ENCODE measurements at places on chromosomes 12 and 14.

GRCh38 chr14:95507174-95507573 is 9.3 kb downstream of the SYNE3 start:
- DNase-seq = no peak

GRCh38 chr12:118068445-118068844 is 7.5 kb upstream of the WSB2 start:
- DNase-seq = no peak

DNA sequence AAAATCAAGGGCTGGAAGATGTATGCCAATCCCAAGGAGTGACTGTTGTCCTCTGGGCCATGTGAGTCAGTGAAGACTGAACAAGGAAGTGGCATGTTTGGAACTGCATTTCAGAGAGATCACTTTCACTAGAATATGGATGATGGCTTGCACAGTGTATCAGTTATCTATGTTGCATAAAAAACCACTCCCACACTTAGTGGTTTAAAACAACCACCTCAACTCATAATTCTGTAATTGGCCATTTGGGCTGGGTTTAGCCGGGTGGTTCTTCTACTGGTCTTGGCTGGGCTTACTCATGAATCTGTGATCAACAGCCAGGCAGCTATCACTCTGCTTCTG is 15.4 kb downstream of the BDKRB1 start:
- DNase-seq = no peak

GRCh38 chr12:8559676-8560075 is 19.0 kb upstream of the CLEC4E start:
- DNase-seq = no peak

- DNase-seq = no peak
Observed at GRCh38 chr12:92074889-92075288, 70.8 kb downstream of the BTG1 start.

DNA sequence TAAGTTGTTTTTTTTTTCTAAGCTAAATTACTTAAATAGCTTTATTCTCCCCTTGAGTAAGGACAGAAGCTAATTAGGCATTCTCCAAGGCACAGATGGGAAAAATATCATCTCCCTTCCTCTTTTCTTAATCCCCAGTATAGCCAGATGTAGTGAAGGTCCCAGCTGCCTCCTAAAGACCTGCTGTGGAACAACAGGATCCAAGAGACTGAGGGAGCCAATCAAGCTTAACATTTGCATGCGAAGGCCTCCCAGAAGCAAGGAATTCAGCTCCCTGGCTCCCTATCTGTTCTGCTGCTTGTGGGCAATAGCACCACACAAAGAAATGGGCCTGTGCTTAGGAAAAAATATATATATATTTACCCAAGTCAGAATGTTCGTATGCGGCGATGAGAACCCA is 255.2 kb downstream of the SYT1 start:
- DNase-seq = no peak

DNA sequence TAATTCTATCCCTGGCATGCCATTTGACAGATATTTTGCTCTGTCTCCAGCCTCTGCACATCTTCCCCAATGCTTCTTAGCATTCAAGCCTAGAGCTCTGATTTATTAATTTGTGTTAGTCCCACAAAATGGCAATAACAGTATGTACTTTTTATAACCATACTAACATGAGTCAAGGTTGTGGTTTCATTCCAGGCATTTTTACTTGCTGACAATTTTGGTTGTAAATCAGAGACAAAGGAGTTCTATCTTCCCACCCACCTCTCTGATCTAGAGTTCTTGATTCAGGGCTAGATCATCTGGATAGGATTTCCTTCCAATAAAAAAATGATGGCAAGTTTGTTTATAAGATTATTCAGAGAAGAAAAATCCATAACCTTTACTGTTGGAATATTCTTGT is 18.5 kb upstream of the CISTR start:
- no peak for DNase-seq

GRCh38 chr14:105711841-105712460 is 185.6 kb downstream of the TMEM121 start:
- no peak for DNase-seq

DNA sequence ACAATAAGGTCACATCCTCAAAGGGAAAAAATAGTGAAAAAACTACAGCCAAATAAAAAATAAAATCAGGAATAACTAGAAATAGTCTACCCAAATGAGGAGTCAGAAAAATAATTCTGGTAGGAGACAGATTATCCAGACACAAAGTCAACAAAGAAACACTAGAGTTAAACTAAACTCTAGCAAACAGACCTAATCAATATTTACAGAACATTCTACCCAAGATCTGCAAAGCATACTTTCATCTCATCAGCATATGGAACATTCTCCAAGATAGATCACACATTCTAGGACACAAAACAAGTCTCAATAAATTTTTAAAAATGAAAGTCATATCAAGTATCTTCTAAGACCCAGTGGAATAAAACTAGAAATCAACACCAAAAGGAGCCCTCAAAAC is 20.4 kb upstream of the TSPAN8 start:
- DNase-seq = no peak

- DNase-seq = peak; percentile 43
Observed at GRCh38 chr14:99946652-99947489, 118.4 kb upstream of the EVL start.

GRCh38 chr14:70192915-70193314 is 4.2 kb upstream of the SLC8A3 start:
- DNase-seq = no peak

GRCh38 chr12:68984796-68985573 is 52.0 kb upstream of the CPM start:
- no peak for DNase-seq

- DNase-seq = no peak
Observed at GRCh38 chr14:104316121-104316722, 177.8 kb downstream of the KIF26A start.

DNA sequence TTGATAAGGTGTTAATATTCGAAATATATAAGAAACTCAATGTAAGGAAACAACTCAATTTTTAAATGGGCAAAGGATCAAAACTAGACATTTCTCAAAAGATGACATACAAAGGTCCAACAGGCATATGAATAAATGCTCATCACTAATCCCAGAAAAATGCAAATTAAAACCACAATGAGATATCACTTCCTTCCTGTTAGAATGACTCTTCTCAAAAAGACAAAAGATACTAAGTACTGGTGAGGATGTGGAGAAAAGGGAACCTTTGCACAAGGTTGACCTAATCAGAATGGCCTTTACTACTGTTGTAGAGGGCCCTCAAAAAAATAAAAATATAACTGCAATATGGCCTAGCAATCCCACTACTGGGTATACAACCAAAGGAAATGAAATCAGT is 383.4 kb downstream of the KCNH5 start:
- DNase-seq = no peak

GRCh38 chr12:73947326-73948026 is 590.2 kb upstream of the ATXN7L3B start:
- no peak for DNase-seq

DNA sequence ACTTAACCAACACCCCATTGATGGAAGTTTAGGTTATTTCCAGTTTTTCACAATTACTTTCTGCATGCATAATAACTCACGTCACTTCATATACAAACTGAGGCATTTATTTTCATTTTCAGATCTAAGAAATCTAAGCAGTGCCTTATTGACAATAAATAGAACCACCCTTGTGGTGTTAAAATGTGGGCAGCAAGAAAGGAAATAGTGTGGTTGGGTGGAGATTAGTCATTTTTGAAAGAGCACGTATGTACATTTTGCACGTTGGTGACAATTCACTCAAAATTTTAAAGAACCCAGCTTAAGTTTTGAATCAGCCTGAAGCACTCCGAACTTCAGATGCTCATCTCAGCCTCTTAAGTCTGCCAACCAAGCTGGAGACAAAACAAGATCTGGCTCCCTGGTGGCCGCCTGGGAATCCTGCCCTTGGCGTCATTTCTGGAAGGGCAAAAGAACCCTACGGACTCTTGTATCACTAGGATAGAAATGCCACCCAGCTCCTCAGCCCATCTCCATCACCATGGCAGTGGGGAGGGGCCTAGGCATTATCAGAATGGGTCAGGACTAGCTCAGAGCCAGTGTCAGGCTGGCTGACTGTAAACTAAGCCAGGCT is 89.5 kb upstream of the BCL2L14 start:
- peak; percentile 86 for DNase-seq

GRCh38 chr14:96903444-96904023 is 106.4 kb downstream of the VRK1 start:
- no peak for DNase-seq

DNA sequence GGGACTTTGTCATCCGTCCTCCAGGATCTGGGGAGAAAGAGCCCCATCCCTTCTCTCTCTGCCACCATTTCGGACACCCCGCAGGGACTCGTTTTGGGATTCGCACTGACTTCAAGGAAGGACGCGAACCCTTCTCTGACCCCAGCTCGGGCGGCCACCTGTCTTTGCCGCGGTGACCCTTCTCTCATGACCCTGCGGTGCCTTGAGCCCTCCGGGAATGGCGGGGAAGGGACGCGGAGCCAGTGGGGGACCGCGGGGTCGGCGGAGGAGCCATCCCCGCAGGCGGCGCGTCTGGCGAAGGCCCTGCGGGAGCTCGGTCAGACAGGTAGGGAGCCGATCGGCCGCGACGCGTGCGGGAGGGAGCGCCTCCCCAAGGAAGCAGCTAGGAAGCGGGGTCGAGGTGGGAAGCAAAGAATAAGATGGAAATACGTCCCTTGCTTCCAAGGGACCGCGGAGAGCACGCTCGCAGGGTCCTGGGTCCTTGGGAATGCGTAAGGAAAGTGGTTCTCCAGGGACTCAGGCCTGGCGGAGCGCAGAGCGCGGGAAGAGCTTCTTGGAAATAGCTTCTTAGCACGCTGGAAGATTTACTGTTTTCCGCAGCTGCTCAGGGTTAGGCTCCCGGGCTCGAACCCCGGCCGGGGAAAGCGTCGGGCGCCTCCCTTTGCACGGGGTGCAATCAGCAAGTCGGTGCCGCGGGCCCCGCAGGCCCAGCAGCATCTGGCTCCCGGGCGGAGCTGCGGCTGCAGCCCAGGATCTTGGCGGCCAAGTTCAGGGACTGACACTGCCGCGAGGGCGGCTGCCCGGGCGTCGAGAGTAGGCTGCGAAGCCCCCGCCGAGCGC is 457 bp downstream of the SOCS2 start:
- no peak for DNase-seq

DNA sequence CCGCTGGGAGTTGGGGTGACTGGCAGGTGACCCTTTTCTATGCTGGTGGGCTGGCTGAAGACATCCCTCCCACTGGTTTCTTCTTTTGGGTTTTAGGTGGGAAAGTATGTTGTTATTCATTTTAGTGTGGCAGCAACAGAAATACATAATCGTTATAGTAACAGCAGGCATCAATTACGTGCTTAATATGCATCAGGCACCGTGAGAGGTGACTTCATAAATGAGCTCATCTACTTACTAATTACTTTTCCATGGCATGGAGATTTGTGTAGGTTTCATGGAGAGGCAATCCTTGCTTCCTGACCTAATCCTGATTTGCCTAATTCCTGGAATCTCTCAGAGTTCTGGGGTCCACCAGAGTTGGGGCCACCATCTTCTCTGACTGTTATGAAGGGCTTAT is 13.4 kb upstream of the CELA1 start:
- DNase-seq = no peak

- DNase-seq = no peak
Observed at GRCh38 chr12:45687081-45688015, 42.2 kb upstream of the ARID2 start.

DNA sequence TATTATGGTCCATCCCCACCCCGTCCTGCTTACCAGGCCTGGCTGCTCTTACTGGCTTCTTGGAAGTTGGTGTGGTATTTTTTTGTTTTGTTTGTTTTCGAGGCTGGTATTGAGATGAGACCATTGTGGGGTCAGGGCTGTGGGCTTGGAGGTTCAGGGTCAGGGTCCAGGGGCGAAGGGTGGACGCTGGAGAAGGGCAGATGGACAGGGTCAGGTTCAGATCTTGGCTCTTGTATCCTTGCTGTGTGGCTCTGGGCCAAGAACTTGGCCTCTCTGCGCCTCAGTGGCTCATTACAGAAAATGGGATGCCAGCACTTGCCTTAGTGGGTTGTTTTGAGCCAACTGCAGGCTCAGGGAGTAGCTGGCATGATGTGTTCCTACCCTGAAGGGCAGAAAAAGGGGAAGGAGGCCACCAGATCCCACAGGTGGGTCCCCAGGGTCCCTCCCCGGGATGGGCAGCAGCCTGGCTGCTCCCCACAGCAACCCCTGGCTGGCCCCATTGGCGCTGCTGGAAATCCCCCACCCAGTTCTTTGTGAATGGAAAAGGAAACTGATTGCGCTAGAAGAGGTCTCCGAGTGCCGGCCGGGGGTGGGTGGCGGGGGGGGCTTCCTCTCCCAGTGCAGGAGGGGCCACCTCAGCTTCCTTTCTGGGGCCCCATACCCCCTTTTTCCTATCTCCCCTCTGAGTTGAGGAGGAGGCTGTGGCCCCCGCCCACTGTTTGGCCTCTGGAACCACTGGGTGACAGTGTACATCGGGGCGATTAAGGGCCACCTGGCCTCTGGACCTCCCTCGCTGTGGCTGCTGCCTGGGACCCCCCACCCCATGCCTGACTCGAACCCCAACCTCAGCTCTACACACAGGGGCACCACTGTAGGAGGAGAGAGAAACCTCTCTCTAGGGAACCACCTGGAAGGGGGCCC is 25.0 kb downstream of the SH2B3 start:
- DNase-seq = peak; percentile 75

DNA sequence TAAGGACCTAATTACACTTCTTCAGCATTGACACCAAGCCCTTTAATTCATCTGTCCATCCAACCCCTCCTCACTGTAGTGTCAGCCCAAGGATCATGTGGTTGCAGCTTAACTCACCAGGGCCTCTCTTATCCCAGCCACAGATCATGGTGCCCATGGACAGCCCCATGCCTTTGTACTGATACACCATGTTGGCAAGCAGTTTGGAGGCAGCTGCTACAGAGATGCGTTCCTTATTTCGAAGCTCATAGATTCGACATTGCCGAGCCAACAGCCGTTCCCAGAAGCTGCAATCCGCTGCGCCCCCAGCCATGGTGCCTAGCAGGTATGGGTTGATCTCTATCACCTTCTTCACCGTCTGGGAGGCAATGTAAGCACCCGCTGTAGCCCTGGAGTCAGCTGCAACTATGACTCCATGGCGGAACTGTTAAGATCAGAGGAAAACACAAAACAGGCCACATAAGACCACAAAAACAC is 1.4 kb downstream of the PSMB5 start:
- no peak for DNase-seq

- no peak for DNase-seq
Observed at GRCh38 chr14:81392976-81393643, 7.0 kb downstream of the STON2 start.

DNA sequence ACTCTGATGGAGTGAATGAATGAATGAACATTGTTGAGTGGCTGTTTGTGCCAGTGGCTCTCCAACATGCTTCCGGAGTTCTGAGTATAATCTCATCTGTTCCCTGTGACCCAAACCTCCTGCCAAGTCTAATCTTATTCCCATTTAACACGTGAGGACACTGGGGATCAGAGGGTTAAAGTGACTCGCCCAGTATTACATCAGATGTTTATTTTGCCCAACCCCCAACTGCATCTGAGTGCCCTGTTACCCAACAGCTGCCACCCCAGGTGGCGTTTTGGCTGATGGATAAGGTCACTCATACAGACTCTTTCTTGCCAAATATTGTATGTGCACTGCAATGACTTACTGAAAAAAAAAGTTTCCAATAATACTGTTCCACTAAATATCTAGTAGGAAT is 210.9 kb downstream of the EXOC5 start:
- no peak for DNase-seq
